ENCODE measurements at places on chromosomes 12 and 14.

GRCh38 chr14:76772300-76773187, 11.3 kb downstream of the VASH1 start:
- DNase-seq, result no peak

DNA sequence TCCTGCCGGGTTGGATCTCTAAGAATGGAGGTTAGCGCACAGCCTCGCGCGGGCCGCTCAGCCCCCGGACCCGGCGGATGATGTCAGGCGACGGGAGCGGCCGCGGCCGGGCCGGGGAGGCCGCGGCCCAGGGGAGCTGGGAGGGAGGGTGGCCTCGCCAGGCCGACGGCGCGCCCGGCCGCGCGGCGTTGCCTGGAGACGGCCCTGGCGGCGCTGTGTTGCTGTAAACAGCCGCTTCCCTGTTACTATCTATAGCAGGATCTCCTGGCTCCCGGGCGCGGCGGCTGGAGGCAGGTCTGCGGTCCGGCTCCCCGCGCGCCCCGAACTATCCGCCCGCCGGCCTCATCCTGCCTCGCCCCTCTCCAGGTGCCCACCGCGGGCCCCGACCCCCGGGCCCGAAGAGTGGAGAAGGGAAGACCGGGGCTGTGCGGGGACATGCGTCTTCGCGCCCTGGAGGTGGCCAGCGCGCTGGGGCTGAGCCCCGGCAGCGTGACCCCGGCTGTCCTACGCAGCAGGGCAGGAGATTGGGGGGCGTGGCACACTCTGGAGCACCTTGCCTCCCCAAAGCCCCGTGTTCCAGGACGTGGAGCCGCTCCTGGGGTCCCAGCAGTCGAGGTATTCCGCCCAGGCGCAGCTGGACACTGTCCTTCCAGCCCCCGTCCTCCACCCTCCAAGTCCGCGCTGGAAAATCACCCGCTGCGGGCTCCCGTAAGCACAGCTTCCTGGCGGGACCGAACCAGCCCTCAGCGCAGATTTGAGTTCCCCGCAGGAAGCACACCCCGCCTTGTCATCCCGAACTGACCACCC, 1.4 kb upstream of the FOS start:
- DNase-seq, result peak; percentile 84

DNA sequence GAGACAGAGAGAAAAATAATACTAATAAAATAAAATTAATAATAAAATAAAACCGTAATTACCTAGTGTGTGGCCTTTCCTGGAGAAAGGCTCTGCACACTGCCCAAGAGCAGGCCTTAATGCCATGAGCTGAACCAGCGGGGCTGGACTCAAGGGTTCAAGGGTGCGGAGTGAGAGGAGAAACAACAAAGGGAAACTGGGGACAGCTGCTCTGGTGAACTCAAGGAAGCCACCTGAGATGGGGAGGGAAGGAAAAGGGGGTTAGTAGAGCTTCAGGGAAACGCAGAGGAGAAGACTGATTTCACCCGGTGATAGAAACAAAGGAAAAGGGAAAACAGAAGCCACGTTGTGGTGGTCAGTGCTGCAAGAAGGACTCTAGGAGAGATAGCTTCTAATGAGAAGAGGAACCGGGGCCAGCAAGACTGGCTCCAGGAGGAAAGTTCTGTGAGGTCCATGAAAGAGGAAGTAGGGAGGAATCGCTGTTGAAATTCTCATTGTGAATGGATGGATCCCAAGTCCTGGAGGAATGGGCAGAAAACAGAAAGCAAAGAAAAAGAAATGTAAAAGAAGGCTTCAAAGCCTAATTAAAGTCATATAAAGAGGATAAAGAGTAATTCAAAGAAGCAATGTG, 48.3 kb upstream of the BCL2L14 start:
- DNase-seq, result no peak

DNA sequence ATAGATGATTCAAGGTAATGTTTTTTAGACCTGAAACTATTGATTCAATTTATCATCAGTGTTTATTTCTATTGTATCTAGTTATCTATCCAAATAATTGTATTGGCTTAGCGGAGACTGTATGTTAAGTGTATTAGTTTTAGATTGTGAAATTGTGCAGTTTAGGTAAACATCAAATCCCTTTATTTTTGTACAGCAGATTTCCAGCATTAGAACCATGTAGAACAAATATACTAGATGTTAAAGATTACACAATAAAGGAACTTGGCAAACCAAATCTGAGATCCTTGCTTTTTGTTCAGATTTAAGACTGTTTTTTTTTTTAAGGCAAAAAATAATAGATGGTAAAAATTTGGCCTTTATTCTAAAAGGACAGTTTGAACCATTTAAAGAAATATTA, 39.3 kb downstream of the PPM1A start:
- no peak for DNase-seq

DNA sequence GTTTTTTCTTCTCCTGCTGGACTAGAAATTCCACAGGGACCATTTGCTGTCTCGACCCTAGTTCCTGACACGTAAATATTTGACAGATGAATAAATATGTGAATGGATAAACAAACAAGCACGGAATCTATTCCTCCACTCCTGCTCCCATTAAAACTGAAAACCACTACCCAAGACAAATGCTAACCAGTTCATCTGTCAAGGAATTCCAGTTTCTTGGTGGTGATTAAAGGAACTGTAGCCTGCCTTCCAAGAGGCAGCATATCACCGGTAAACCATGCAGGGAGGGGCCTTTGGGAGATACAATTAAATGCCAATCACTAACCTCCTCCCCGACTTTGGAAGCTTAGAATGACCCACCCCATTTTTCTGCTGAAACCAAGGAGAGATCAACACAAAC, 95.4 kb downstream of the TTC7B start:
- DNase-seq, result no peak

DNA sequence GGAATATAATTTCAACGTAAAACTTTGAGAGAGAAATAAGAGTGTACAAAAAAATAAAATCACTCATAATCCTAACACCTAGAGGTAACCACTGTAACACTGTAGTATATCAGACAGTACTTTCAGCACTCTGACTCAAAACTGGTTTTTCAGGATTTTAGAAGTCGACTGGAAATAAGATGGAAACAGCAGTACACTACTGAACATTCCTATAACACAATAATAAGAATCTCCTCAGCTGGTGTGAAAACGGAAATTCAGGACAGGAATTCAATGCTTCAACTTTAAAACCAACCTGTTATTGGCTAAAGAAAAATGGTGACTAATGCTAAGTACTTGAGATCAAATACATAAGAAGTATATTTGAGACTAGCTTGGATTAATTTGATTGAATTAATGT, 12.3 kb upstream of the PITPNM2 start:
- DNase-seq, result no peak

- no peak for DNase-seq
Observed at GRCh38 chr12:46271863-46272262, 3.0 kb upstream of the SLC38A1 start.

- DNase-seq, result peak; percentile 94
Observed at GRCh38 chr12:55929306-55929791, 1.6 kb upstream of the DGKA start.

DNA sequence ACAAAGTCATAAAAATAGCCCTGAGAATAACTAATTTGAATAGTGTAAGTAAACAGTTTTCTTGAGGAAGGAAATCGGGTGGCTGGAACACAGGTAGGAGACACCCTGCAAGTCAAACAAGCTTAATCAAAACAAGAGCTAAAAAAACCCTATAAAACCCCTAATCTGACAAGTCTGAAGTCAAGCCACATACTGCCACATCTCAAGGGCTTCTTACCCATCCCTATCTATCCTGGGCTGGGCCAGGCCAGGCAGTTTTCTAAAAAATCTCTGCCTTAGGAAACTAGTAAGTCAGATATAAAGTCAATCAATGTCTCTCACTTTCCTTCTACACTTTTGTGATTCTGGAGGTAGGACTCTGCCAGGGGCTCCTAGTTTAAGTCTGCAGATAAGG, 15.3 kb downstream of the UBE2N start:
- peak; percentile 17 for DNase-seq

DNA sequence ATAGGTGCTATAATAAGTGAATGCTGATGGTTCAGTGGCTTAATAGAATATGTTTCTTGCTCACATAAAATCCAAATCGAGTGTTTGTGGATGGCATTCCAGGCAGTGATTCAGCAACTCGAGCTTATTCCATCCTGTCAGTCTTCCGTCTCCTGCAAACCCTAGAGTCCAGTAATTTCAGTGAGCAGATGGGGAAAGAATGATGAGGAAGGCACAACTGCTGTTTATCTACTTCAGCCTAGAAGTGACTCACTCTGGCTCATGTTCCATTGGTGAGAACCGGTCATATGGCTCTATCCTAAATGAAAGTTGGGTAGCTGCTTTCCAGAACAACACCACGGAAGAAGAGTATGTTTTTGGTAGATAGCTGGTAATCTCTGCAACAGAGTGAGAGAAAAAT, 421.8 kb upstream of the PDE3A start:
- no peak for DNase-seq

- no peak for DNase-seq
Observed at GRCh38 chr12:131089531-131090273, 136.0 kb downstream of the ADGRD1 start.

GRCh38 chr14:39006721-39007410, 96.2 kb downstream of the SEC23A start:
- no peak for DNase-seq

GRCh38 chr12:72271451-72272090, 599 bp upstream of the TRHDE start:
- no peak for DNase-seq

DNA sequence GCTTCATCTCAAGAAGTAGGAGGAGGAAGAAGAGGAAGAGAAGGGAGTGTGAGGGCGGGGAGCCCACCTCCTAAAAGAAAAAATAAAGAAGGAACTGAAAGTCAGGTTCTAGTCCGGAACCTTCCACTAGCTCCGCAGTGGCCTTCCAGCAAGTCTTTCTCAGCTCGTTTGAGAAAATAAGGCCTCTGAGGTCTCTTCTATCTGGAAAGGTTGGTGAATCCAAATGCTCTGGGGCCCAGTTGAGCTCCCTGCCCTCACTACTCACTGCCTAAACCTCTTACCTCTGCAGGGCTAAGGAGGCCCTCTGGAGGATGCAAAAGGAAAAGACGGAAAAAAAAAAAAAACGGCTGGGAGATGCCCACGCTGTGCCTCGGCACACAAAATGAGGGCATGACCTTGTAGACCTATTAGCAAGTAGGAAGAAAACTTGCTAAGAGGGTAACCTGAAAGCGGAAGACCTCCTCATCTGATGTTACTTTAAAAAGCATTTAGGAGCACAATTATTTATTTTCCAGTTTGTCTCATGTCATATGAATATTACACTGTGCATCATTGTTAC, 35.9 kb downstream of the FBLN5 start:
- DNase-seq, result peak; percentile 51

- no peak for DNase-seq
Observed at GRCh38 chr14:100173353-100173752, 13.9 kb upstream of the DEGS2 start.

- DNase-seq, result peak; percentile 21
Observed at GRCh38 chr14:91649930-91650329, 82.0 kb downstream of the CATSPERB start.

DNA sequence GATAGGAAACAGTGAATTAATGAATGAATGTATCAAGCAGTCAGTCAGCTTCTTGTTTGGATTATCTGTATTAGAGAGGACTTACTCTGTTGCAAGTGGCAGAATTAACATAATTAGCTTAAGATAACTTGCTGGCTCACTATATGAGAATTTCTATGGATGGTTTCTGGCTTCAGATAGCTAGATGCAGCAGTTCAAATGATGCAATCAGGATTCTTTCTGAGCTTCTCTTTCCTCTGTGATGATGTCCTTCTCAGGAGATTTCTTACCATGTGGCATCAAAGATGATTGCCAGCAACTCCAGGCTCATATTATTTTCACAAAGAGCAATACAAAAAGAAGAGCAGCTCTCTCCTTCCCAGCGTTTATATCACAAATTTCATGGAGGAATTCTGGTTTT, 30.7 kb downstream of the FRMD6 start:
- DNase-seq, result no peak

DNA sequence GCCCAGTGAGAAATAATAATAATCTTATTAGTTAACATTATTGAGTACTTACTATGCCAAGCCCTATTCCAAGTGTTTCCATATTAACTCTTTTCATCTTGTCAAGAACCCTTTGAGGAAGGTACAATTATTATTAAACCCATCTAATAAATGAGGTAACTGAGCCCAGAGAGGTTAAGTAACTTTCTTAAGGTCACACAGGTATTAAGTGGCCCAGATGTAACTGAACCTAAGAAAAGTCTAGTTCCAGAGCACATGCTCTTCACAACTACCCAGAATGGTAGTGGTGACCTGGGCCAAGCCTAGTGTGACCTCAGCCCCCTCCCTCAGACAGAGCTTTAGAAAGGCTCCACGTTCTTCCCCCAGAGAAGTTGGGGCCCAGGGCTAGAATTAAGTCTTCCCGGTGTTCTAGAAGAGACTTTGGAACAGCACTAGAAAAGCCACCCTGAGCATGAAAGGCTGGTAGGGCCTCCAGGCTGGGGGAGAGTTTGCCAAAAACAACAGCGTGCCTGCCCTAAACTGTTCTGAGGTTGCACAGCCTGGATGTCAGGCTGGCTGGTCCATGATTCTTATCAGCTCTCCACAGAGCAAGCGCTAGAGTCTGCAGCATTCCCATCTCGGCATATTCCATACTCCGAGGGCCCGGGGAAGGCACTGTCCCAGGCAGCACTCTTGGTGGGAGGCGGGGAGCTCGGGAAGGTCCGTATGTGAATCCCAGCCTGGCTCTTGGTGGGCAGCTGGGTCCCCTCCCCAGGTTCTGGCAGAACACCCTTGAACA, 41.3 kb upstream of the CTDSP2 start:
- no peak for DNase-seq

- DNase-seq, result no peak
Observed at GRCh38 chr12:101004898-101005297, 205.1 kb downstream of the SLC5A8 start.

GRCh38 chr12:69991690-69992288, 166.8 kb downstream of the MYRFL start:
- DNase-seq, result no peak

DNA sequence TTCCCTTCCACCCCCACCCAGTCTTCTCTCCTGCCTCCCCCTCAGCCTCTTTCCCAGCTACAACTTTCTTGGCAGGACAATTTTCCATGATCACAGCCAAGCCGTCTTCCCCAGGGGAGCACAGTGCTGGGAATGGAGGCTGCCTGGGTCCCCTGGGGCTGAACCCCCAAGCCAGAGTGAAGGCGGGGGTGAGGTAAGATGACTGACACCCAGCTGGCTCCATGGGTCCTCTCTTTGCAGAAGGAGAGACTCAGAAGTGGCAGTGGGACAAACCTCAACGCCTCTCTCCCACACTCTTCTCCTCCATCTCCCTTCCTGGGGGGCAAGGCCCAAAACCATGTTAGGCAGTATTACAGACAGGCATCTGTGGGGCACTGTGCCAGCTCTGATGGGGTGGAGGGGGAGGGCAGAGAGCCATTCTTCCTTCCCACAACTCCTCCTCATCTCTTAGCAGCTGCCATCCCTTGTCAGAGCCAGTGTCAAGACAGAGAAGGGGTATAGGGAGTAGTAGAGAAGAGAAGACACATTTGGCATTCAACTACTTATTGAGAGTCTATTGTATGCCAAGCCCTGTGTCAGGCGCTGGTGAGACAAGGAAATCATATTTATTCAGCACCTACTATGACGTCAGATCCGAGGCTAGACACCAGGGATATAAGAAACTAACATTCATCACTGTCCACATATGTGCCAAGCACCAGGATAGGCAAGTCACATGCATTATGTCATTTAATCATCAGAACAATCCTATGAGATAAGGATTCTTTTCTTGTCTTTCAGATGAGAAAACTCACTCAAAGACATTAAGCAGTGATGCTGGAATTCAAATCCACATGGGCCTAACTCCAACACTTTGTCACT, 3.6 kb downstream of the ITGA7 start:
- DNase-seq, result no peak

GRCh38 chr14:74502236-74503019, 8.9 kb downstream of the ISCA2 start:
- no peak for DNase-seq

- DNase-seq, result peak; percentile 75
Observed at GRCh38 chr14:61444215-61444768, 122.9 kb downstream of the PRKCH start.

Data from CD4-positive, alpha-beta T cell treated with Interleukin-4 for 4 hours (primary cell).